ENCODE measurements at places on chromosomes 4 and X. TPM values are rescaled to one million over a fixed set of nuclear protein-coding genes. Genes with fewer than 3 reads are reported as not detected.

DNA sequence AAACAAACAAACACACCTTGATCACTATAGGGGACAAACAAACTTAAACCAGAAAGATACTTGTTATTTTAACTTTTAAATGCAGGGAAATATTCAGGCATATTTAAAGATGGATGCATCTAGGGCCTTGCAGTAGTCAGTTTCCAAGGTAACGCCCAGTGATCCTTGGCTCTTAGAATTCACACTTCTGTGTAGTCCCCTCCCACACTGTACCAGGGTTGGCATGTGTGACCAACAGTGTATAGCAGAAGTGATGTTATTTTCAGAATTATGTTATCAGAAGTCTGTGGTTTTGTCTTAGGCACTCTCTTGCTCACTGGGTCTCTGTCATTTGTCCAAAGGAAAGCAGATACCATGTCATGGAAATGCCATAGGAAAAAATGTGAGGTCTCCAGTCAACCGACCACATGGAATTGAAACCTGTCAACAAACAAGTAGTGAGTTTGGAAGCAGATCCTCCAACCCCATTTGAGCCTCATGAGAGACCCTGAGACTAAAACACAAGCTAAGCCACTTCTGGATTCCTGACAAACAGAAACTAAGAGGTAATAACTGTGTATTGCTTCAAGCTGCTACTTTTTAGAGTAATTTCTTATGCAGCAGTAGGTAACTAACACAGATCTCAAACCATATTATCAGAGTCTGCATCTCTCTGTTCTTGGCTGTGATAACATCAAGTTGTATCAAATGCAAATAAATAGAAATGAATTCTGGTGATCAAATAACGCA, 670.3 kb downstream of the KCTD8 start:
- no peaks in the 10 kb centered on the region for H3K27me3 ChIP-seq
- H3K4me3 ChIP-seq: no peak overlapping the region
- no peaks in the 10 kb centered on the region for H3K4me1 ChIP-seq
- no peak for DNase-seq
- H3K36me3 ChIP-seq: no peaks in the 10 kb centered on the region

- H3K27ac ChIP-seq: no peak overlapping the region
- no peak for DNase-seq
- H3K4me1 ChIP-seq: no peaks in the 10 kb centered on the region
- no peaks in the 10 kb centered on the region for H3K36me3 ChIP-seq
- H3K27me3 ChIP-seq: no peaks in the 10 kb centered on the region
Measured at GRCh38 chr4:3243136-3243780, 5.7 kb upstream of the MSANTD1 start.

DNA sequence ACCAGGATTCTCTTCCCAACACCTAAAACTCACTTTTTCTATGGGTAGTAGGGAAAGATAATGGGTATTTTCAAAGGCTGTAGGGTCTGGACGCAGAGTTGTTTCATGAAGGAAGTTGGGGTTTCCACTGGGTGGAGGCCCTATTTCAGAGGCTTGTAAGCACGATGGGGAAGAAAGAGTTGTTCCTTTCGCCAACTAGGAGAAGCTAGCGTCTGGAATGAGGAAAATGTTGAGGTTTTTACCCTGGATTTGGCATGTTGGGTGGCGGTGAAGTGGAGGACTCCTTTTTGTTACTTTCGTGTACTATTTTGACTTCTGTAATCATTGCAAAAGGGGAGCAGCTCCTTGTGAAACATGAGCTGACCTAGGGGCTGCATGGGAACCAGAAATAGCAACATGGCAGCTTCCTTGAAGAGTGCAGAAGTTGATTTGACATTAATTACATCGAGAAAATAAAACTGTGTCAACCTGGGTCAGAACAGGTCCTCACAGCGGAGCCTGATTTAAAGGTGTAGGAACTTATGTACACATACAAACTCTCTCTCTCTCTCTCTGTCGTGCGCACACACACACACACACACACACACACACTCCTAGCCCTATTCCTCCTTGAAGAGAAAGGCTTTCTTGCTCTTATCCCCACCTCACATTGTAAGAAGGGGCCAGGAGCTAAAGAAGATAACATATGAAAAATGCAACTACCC, 19.1 kb downstream of the VSIG4 start:
- no peaks in the 10 kb centered on the region for H3K27me3 ChIP-seq
- H3K36me3 ChIP-seq: no peaks in the 10 kb centered on the region
- no peaks in the 10 kb centered on the region for H3K4me1 ChIP-seq
- no peak for DNase-seq
- H3K4me3 ChIP-seq: no peak overlapping the region

DNA sequence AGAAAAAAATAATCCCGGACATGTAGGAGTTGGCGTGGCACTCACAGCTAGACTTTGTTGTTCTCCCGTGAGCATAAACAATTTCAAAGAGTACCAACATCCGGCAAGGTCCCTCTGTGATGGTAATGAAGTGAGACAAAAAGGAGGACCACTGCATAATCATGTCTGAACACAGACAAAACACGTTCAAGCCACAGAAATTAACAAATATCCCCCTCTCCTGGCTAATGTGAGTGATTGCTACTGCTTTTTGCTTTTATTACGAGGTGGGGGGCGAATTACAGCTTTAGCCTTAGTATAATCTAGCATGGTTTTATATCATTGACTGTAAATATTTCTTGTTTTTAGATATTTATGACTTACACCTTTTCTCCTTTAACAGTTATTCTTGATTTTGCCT, 118.5 kb downstream of the PLS3 start:
- H3K27me3 ChIP-seq: no peaks in the 10 kb centered on the region
- no peak for DNase-seq

DNA sequence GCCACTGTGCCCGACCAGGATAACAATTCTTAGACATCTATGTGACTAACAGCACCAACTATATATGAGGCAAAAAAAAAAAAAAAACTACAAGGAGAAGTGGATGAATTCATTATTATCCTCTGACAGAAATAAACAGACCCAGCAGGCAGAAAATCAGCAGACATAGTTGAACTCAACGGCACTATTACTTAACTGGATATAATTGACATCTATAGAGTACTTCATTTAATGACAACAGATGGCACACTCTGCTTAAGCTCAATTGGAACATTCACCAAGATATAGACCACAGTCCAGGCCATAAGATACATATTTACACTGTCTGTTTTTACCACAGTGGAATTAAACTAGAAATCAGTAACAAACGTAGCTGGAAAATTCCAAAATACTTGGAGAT, 13.3 kb downstream of the CLDN22 start:
- no peak for DNase-seq
- H3K4me1 ChIP-seq: no peaks in the 10 kb centered on the region
- H3K27ac ChIP-seq: no peak overlapping the region
- H3K4me3 ChIP-seq: no peak overlapping the region
- H3K27me3 ChIP-seq: no peaks in the 10 kb centered on the region
- H3K36me3 ChIP-seq: no peaks in the 10 kb centered on the region

DNA sequence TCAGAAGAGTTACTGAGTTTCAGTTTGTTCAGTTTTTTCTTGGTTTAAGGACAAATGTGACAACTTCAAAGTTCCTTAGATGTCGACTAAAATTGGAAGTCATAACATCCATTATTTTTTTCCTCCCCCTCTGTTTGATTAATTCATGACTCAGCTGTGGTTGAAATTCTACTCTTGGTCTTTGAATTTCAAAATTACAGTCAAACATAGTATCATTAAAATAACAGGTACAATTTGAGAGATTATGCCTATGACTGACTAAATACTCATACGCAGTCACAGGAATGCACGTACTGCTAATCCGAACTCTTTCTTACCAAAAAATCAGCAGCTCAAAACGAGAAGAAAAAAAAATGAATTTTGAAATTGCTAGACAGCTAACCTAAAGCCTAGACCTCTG, 1434.8 kb downstream of the RAPGEF2 start:
- no peak overlapping the region for H3K4me3 ChIP-seq
- H3K36me3 ChIP-seq: no peaks in the 10 kb centered on the region
- H3K27ac ChIP-seq: no peak overlapping the region
- H3K4me1 ChIP-seq: no peaks in the 10 kb centered on the region
- H3K27me3 ChIP-seq: no peaks in the 10 kb centered on the region

GRCh38 chr4:1790005-1790404, 3.1 kb upstream of the FGFR3 start:
- no peak overlapping the region for H3K27ac ChIP-seq
- H3K27me3 ChIP-seq: peaks cover 12% of the 10 kb centered on the region
- H3K4me1 ChIP-seq: peaks cover 18% of the 10 kb centered on the region
- H3K4me3 ChIP-seq: no peak overlapping the region

- no peak overlapping the region for H3K4me3 ChIP-seq
- H3K4me1 ChIP-seq: no peaks in the 10 kb centered on the region
- DNase-seq: no peak
- no peaks in the 10 kb centered on the region for H3K36me3 ChIP-seq
- no peak overlapping the region for H3K27ac ChIP-seq
- H3K27me3 ChIP-seq: no peaks in the 10 kb centered on the region
Measured at GRCh38 chr4:186823989-186824388, 100.3 kb upstream of the FAT1 start.

DNA sequence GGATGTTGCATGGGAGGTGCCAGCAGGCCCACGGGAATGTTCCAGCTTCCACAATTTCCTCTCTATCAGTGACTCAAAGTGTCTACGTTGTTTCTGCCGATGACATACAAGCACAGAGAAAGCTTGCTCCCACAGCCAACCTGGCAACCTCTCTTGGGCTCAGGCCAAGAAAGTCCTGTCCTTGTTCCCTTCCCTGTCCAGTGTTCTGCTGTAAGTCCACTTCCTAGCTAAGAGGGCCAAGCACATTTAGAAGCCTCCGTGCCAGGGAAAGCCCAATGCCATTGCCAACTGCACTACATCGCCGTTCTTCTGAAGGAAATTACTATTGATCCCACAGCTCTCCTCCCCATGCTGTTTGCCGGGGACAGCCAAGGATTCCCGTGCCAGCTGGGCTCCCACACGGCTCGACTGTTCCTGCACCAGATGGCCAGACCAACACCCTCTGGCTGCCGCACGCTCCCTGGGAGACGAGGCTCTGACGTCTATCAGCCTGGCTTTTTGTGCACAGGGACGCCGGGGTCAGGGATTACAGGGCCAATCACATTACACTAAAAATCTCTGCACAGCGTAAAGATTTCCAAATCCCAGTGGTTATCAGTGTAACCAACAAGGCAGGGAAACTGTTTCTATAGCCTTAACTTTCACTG, 284.0 kb downstream of the BCOR start:
- peaks cover 8% of the 10 kb centered on the region for H3K4me1 ChIP-seq
- H3K27me3 ChIP-seq: no peaks in the 10 kb centered on the region
- DNase-seq: peak; percentile 68
- no peaks in the 10 kb centered on the region for H3K36me3 ChIP-seq

DNA sequence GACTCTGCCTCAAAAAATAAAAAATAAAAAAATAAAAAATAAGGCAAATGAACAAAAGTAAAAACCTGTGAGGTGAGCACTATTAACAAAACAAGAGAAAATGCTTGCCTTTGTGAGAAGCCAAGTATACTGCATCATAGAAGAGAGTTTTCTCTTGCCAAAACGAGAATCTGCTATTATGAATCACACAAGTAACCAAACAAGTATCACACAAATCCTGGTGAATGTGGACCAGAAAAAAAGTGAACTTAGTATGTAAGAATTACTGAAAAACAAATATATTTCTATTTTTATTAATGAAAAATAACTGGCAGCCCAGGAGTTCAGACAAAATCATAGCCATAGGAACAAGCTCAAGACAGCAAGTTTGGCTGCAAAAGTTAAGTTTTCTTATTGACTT, 193.5 kb downstream of the PDGFC start:
- no peak overlapping the region for H3K4me3 ChIP-seq
- peaks cover 56% of the 10 kb centered on the region for H3K4me1 ChIP-seq

GRCh38 chrX:20412871-20413486, 146.3 kb upstream of the RPS6KA3 start:
- no peak overlapping the region for H3K4me3 ChIP-seq
- peak; percentile 42 for DNase-seq
- no peak overlapping the region for H3K27ac ChIP-seq
- no peaks in the 10 kb centered on the region for H3K27me3 ChIP-seq

The HS3ST1 gene
- 1.0 TPM for total RNA-seq

All from heart left ventricle (tissue), 16 donors.